Right ventricle myocardium superior (tissue), 1 donor: ENCODE measurements at places on chromosomes 11 and 22. TPM values are rescaled to one million over a fixed set of nuclear protein-coding genes. Genes with fewer than 3 reads are reported as not detected.
A peak's percentile ranks its signal among the peaks of the same experiment; 100 is the strongest.

The HNRNPUL2 gene
- total RNA-seq, result 30.4 TPM

The MFRP gene
- total RNA-seq, result not detected

The KCNJ1 gene
- not detected for total RNA-seq

DNA sequence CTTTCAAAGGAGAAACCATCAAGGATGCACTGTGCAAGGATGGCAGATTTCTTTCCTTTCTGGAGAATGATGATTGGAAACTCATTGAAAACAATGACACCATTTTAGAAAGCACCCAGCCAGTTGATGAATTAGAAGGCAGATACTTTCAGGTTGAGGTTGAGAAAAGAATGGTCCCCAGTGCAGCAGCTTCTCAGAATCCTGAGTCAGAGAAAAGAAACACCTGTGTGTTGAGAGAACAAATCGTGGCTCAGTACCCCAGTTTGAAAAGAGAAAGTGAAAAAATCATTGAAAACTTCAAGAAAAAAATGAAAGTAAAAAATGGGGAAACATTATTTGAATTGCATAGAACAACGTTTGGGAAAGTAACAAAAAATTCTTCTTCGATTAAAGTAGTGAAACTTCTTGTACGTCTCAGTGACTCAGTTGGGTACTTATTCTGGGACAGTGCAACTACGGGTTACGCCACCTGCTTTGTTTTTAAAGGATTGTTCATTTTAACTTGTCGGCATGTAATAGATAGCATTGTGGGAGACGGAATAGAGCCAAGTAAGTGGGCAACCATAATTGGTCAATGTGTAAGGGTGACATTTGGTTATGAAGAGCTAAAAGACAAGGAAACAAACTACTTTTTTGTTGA is 9.8 kb downstream of the FAM111A start:
- no peak for DNase-seq

GRCh38 chr11:95085117-95085816 is 4.4 kb upstream of the ENDOD1 start:
- DNase-seq, result no peak

DNA sequence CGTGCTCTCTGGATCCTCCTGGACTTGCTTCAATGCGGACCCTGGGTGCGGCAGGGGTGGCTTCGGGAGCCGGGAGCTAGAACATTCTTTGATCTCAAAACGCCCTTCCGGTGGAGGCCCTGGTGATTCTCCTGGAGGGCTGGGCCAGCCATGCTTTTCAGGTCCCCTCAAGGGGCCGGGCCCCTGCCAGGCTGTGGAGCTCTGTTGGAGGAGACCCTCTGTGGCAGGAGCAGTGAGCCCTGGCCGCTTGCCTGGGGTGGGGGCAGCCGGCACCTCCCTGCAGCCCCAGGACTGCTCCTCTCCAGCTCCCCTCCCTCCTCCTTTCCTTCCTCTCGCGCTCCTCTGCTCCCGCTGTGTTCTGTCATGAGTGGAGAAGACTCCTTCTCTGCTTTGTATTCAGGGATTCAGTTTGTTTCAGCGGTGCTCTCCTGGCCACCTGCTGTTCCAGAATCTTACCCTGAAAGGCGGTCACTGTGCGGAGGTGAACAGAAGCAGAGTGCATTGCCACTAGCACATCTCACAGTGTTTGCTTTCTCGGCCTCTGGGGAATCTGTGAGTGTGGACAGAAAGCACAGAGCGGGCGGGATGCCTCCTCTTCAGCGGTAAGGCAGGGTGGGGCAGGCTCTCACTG is 289.1 kb downstream of the TBC1D22A start:
- DNase-seq, result peak; percentile 27

DNA sequence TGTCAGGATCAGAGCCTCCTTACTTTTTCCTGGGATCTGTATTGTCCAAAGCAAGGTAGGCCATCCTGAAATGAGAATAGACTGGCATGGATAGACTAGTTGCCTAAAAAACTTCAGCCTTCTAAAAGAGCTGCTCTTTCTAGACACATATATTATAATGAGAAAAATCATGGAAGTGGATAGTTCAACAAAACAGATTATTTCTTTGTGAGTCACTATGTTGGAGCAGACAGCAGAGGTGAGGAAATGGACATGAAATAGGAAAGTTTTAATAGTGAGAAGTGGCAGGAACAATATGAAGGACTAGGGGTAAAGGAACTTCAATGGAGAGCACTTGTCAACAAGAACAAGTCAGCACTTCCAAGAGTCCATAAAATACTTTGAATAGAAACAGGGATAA is 101.9 kb upstream of the ANO3 start:
- DNase-seq, result no peak

DNA sequence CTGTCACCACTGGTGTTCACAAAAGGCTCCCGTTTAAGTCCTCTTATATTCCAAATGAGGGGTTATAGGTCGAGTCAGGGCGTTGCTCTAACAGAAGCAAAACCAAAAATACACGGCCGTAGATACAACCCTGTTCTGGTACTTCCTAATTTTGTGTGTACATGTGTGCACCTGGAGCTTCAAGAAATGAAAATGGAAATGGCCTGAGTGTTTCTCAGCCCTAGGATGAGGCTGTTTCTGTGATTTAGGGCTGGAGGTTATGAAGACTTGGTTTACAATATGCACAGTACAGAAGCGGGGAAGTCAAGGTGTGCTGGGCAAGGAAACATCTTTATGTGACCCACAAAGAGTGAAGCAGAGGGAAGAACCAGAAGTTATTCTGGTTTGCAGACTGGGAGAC is 110.4 kb upstream of the OR4B1 start:
- DNase-seq, result no peak

DNA sequence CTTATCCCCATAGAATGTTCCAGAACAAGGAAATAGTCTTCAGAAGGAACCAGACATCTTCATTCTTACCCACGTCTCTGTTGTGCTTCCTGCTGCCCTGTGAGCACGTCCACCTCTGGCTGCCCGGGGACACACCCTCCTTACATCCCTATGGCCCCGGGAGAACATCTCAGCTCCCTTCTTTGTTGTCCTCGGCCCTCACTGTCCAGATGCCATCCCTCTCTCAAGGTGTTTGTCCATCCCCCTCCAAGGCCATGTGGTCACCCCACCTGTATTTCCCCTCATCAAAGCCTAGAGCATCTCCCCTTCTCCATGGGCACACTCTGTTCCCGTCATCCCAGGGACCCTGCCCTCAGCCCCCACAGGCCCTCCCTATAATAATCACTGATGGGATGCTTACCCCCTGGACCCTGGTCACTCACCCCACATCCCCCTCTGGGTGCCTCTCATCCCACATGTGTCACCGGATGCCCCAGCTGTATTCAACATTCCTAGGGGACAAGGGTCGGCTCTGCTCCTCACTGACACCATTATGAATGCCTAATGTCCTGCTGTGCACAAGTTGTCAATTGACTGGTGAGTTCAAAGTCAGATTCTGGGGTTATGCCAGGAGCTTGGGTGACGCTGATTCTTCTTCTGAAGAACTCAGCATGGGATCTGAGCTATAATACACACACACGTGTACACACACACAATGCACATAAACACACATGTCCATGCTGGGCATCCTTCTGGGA is 28.8 kb downstream of the IGLL5 start:
- no peak for DNase-seq

DNA sequence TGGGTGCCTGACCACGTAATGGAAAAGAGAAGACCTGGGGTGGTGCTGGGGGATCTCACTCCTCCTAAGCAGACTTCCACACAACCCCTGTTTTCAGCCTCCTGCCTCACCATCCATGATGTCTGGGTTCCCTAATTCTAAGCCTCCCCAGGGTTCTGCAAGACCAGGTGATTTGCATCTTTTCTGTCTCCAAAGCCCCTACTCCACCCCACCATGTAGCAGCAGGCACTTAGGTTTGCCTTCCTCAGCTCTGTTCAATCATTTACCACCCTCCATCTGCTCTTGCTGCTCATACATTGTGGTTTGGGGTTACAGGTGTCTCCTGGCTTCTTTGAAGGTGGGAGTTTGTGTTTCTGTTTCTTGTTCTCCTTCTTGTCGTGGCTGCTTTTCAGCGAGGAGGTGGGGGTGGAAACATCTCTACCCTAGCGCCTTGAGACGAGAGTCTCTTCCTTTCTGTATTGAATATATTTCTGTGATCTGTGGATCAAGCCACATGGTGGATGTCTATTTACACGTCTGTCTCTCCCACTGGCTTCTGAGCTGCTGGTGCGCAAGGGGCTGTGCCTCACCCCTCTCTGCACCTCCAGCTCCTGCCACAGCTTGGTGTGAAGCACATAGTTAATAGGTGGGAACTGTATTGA is 6.6 kb upstream of the SSTR3 start:
- DNase-seq, result no peak

- DNase-seq, result no peak
These were observed 90.0 kb downstream of the GRIK4 start for GRCh38 chr11:120601536-120601935.

- no peak for DNase-seq
These were observed 389.5 kb upstream of the FAT3 start for GRCh38 chr11:91835051-91835560.

GRCh38 chr11:10462746-10463300 is 7.8 kb downstream of the AMPD3 start:
- DNase-seq, result no peak
